Thoracic aorta (tissue), 2 donors: ENCODE measurements at places on chromosomes 7 and 10.
A peak's percentile ranks its signal among the peaks of the same experiment; 100 is the strongest.

- no peaks in the 10 kb centered on the region for H3K27me3 ChIP-seq
- DNase-seq: no peak
- no peaks in the 10 kb centered on the region for H3K4me1 ChIP-seq
- H3K27ac ChIP-seq: no peak overlapping the region
- no peak overlapping the region for H3K4me3 ChIP-seq
Observed at GRCh38 chr7:130791746-130792145, 57.7 kb upstream of the KLF14 start.

GRCh38 chr10:76735866-76736265, 901.7 kb downstream of the KCNMA1 start:
- no peaks in the 10 kb centered on the region for H3K4me1 ChIP-seq
- no peaks in the 10 kb centered on the region for H3K27me3 ChIP-seq
- DNase-seq: no peak
- no peaks in the 10 kb centered on the region for H3K36me3 ChIP-seq

GRCh38 chr10:69360485-69361302, 56.0 kb downstream of the TACR2 start:
- H3K4me1 ChIP-seq: peaks cover 69% of the 10 kb centered on the region
- no peak overlapping the region for H3K4me3 ChIP-seq
- peaks cover 11% of the 10 kb centered on the region for H3K36me3 ChIP-seq
- DNase-seq: peak; percentile 73
- H3K27ac ChIP-seq: peak overlapping the region; percentile 91
- no peaks in the 10 kb centered on the region for H3K27me3 ChIP-seq

GRCh38 chr10:44774676-44775401, 136.3 kb upstream of the TMEM72 start:
- H3K27ac ChIP-seq: no peak overlapping the region
- no peak overlapping the region for H3K4me3 ChIP-seq
- H3K27me3 ChIP-seq: no peaks in the 10 kb centered on the region
- H3K36me3 ChIP-seq: no peaks in the 10 kb centered on the region
- no peak for DNase-seq
- peaks cover 7% of the 10 kb centered on the region for H3K4me1 ChIP-seq

GRCh38 chr10:97629289-97629688, 4.0 kb downstream of the MORN4 start:
- no peak for DNase-seq
- H3K4me1 ChIP-seq: peaks cover 13% of the 10 kb centered on the region
- no peak overlapping the region for H3K4me3 ChIP-seq
- no peaks in the 10 kb centered on the region for H3K27me3 ChIP-seq

GRCh38 chr10:90306187-90306586, 551.7 kb downstream of the HTR7 start:
- no peaks in the 10 kb centered on the region for H3K36me3 ChIP-seq
- no peaks in the 10 kb centered on the region for H3K27me3 ChIP-seq
- no peak for DNase-seq
- peaks cover 9% of the 10 kb centered on the region for H3K4me1 ChIP-seq
- no peak overlapping the region for H3K4me3 ChIP-seq
- H3K27ac ChIP-seq: peak overlapping the region; percentile 36

DNA sequence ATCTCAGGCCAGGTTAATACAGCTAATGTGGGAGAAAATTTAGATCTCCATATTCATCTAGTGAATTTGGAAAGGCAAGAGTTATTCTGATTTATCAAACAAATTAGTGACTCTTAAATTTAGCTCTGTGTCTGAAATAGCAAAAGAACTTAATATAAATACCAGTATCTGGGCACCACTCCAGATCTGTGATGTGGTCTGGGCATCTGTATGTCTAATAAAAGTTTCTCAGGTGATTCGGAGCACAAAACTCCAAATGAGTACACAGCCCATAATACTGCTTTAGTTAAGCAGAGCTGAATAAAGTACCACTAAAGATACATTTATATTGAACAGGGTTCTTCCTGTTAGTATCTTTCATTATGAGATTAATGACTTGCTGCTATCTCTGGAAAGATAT, 261.4 kb downstream of the BAMBI start:
- no peak for DNase-seq
- H3K4me1 ChIP-seq: peaks cover 17% of the 10 kb centered on the region
- no peaks in the 10 kb centered on the region for H3K27me3 ChIP-seq
- H3K27ac ChIP-seq: no peak overlapping the region
- H3K36me3 ChIP-seq: no peaks in the 10 kb centered on the region

GRCh38 chr7:132764762-132765161, 188.5 kb upstream of the PLXNA4 start:
- H3K27me3 ChIP-seq: no peaks in the 10 kb centered on the region
- no peaks in the 10 kb centered on the region for H3K4me1 ChIP-seq
- H3K36me3 ChIP-seq: no peaks in the 10 kb centered on the region
- H3K27ac ChIP-seq: no peak overlapping the region
- DNase-seq: no peak

DNA sequence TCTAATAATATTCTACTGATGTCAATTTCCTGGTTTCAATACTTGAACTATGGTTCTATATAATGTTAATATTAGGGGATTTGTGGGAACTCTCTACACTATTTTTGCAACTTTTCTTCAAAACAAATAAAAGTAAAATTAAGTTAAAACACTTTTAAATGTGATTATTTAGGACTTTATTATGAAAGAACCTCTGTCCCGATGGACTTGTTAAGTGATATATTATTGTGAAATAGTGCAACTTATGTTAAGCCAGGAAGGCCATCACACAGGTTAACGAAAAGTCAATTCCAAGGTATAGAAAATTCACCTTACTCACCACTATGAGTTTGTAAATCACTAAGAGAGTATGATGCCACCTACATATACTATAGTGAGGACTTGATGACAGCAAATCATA, 79.2 kb downstream of the IMMP2L start:
- H3K27ac ChIP-seq: no peak overlapping the region
- H3K4me1 ChIP-seq: no peaks in the 10 kb centered on the region
- H3K36me3 ChIP-seq: no peaks in the 10 kb centered on the region

DNA sequence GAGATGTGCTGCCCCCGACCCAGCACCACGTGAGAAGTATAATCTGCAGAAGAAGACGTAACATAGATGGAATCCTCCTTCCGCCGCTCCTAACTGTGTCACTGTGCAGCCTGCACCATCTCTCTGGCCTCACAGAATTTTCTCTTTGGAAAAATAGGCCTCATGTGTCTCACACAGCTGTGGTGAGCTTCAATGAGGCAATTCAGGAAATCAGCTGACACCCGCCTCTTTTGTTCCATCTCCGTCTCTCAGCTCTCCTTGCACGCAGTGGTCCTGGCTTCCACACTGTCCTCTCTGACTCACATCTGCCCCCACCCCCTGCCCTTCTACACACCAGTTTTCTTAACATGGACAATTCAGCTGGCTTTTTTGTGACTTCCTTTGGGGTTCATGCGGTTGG, 7.2 kb downstream of the C10orf90 start:
- no peak overlapping the region for H3K4me3 ChIP-seq
- no peak overlapping the region for H3K27ac ChIP-seq
- H3K27me3 ChIP-seq: no peaks in the 10 kb centered on the region

GRCh38 chr7:101565601-101566209, 63.4 kb downstream of the MYL10 start:
- H3K27ac ChIP-seq: no peak overlapping the region
- DNase-seq: no peak
- no peaks in the 10 kb centered on the region for H3K36me3 ChIP-seq
- H3K4me1 ChIP-seq: no peaks in the 10 kb centered on the region

DNA sequence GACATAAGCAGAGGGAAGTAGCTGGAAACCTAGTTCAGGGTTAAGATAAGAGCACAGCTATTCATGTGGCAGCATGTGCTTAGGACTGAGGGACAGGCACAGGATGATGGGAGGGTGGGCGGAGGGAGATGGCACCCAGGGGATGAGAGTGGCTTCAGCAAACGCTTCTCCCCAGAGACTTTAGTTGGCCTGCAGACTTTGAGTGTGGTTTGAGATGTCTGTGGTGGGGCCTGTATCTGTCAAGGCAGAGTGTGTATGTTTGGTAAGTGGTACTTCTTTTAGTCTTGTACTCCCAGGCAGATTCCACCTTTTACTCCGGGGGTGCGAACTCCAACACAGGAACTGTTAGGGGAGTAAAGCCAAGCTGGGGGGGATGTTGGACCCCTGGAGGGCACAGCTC, 88.9 kb downstream of the WDFY4 start:
- no peaks in the 10 kb centered on the region for H3K36me3 ChIP-seq
- no peak for DNase-seq
- no peak overlapping the region for H3K4me3 ChIP-seq

DNA sequence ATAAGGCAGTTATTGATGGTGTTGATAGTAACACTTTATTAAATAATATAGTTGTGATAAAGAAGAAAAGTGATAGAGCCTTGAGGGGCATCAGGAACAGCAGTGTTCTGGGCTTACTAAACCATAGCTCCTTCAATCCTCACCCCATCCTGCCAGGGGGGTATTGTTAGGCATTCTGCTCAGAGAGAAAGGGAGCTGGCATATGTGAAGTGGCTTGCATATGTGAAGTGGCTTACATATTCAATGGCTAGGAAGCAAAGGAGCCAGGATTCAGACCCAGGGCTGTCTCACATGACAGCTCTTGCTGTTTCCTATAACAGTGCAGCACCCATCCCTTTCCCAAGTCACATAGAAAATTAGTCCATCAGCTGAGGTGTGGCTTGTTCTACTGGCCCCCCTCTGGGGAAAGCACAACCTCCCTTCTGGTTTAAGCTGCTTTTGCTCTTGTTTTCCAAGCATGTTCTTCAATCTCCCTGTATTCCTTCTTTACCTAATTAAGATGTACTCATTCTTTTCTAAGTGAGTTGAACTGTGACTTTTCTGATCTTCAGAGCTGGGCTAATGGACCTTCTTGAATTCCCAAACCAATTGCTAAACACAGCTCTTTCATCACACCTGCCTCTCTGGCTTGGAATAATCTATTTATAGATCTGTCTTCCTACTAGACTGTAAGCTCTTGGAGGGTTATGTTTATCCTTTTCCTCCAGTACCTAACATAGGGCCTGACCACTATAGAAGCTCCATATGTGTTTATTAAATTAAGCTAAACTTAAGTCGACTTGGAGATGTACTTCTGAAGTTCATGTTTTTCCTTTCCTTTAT, 108.7 kb upstream of the GLI3 start:
- no peak overlapping the region for H3K4me3 ChIP-seq
- no peaks in the 10 kb centered on the region for H3K36me3 ChIP-seq
- DNase-seq: no peak
- no peaks in the 10 kb centered on the region for H3K4me1 ChIP-seq

DNA sequence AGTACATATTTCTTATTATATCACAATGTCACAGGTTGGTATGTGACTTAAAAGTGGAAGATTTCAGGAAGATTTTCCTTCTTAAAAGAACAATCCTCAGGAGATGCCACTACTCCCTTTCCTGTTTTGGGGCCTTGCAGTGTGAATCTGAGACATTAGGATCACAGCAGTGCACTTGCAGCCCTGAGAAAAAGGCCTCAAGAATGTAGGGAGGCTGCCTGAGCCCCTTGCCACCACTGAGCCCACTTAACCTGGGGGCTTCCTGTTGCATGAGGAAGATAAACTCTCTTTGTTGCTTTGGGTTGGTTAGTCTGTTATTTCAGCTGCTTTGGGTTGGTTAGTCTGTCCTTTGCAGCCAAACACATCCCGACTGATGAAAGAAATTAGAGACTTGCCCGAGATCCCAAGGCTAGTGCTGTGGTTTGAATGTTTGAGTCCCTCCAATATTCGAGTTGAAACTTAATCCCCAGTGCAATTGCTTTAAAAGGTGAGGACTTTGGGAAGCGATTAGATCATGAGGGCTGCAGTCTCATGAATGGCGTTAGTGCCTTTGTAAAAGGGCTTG, 151.3 kb upstream of the SP4 start:
- no peaks in the 10 kb centered on the region for H3K4me1 ChIP-seq
- no peaks in the 10 kb centered on the region for H3K36me3 ChIP-seq
- no peak for DNase-seq
- H3K27ac ChIP-seq: no peak overlapping the region
- H3K4me3 ChIP-seq: no peak overlapping the region
- H3K27me3 ChIP-seq: no peaks in the 10 kb centered on the region

DNA sequence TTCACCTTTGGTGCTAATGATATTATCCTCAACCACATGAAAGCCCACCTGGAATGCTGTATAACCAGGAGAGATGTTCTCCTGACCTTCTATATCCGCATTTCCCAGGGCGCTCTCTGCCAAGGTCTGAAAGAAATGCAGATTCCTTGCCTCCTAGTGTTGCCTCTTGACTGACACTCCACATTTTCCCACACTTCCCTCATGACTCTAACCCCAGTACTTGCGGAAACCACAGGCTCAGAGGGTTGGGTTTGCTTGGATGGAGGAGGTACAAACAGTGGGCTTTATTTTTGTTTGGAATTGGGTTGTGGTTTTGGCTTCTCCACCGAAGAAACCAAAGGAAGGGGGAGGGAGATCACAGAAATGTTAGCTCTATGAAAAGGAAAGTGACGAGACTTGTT, 222.9 kb upstream of the CELF2 start:
- no peak overlapping the region for H3K27ac ChIP-seq
- DNase-seq: no peak
- no peaks in the 10 kb centered on the region for H3K36me3 ChIP-seq
- H3K27me3 ChIP-seq: no peaks in the 10 kb centered on the region
- no peak overlapping the region for H3K4me3 ChIP-seq
- peaks cover 14% of the 10 kb centered on the region for H3K4me1 ChIP-seq

- no peak for DNase-seq
- H3K4me3 ChIP-seq: no peak overlapping the region
- no peaks in the 10 kb centered on the region for H3K4me1 ChIP-seq
- no peak overlapping the region for H3K27ac ChIP-seq
- no peaks in the 10 kb centered on the region for H3K36me3 ChIP-seq
Observed at GRCh38 chr10:60339757-60340156, 49.9 kb downstream of the ANK3 start.

GRCh38 chr7:123580406-123581161, 21.0 kb upstream of the ASB15 start:
- H3K27ac ChIP-seq: no peak overlapping the region
- DNase-seq: no peak
- no peaks in the 10 kb centered on the region for H3K27me3 ChIP-seq
- H3K4me3 ChIP-seq: no peak overlapping the region
- H3K36me3 ChIP-seq: no peaks in the 10 kb centered on the region

GRCh38 chr10:71887743-71888142, 36.7 kb upstream of the PSAP start:
- no peak for DNase-seq
- H3K27me3 ChIP-seq: no peaks in the 10 kb centered on the region
- peak overlapping the region; percentile 73 for H3K4me3 ChIP-seq
- peaks cover 9% of the 10 kb centered on the region for H3K4me1 ChIP-seq

DNA sequence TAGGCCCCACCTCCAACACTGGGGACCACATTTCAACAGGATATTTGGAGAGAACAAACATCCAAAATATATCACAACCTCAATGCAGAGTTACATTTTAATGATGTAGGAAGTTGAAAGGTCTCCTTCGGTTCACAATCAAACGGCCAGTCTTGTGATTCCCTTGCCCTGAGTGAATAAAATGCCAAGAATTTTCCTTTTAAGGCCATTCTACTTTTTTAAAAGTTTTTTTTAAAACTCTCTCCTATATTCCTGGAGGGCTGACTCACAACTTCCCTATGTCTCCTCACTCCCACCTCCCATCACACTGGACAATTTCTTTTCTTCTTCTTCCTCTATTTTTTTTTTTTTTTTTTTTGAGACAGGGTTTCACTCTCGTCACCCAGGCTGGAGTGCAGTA, 693.6 kb upstream of the AUTS2 start:
- DNase-seq: no peak
- no peaks in the 10 kb centered on the region for H3K4me1 ChIP-seq
- H3K27me3 ChIP-seq: no peaks in the 10 kb centered on the region
- no peaks in the 10 kb centered on the region for H3K36me3 ChIP-seq

- H3K27ac ChIP-seq: no peak overlapping the region
- no peaks in the 10 kb centered on the region for H3K27me3 ChIP-seq
- DNase-seq: no peak
- no peak overlapping the region for H3K4me3 ChIP-seq
- H3K4me1 ChIP-seq: peaks cover 25% of the 10 kb centered on the region
Observed at GRCh38 chr7:33500703-33501701, 371.6 kb downstream of the BBS9 start.

- H3K4me3 ChIP-seq: no peak overlapping the region
- H3K27ac ChIP-seq: no peak overlapping the region
- no peak for DNase-seq
Observed at GRCh38 chr10:36448760-36449691, 676.4 kb upstream of the ANKRD30A start.
